ENCODE measurements at places on chromosomes 13 and 19.

- no peaks in the 10 kb centered on the region for H3K36me3 ChIP-seq
- no peak overlapping the region for H3K27ac ChIP-seq
- H3K4me3 ChIP-seq = no peak overlapping the region
Measured at GRCh38 chr13:108962654-108963053, 333.2 kb downstream of the MYO16 start.

- DNase-seq = no peak
- H3K4me3 ChIP-seq = no peak within 1 kb of the TSS
- peaks cover 19% of the 10 kb centered on the region for H3K4me1 ChIP-seq
- H3K27ac ChIP-seq = no peak within 1 kb of the TSS
- no peaks in the 10 kb centered on the region for H3K27me3 ChIP-seq
Measured at GRCh38 chr19:35228177-35228930, at the start of gene FAM187B. TSS of gene FAM187B (minus strand) at chr19:35228739. CDS start at chr19:35228680, 59 bp downstream.

DNA sequence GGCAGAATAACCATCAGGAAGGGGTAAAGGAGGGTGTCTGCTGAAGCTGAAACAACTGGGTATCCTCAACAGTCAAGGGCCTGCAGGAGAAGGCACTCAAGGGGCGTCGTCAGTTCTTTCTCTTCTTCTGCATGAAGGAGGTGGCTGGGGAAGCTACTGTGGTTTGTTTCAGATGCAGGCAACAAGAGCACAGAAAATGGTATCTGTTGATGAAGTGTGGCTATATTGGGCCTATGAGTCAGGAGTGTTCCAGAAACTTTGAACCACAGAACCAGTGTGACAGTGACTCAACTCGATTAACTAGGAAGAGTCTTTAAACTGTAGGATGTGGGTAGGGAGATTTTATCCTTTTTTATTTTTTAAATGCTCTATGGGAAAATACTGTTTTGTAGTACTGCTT, 686.3 kb downstream of the FGF9 start:
- no peaks in the 10 kb centered on the region for H3K36me3 ChIP-seq
- H3K27me3 ChIP-seq = no peaks in the 10 kb centered on the region
- no peaks in the 10 kb centered on the region for H3K4me1 ChIP-seq
- H3K27ac ChIP-seq = no peak overlapping the region

GRCh38 chr13:99042521-99043250, 64.8 kb upstream of the DOCK9 start:
- H3K27ac ChIP-seq = peak overlapping the region; percentile 95
- peaks cover under 1% of the 10 kb centered on the region for H3K36me3 ChIP-seq
- DNase-seq = no peak
- peaks cover 66% of the 10 kb centered on the region for H3K4me1 ChIP-seq
- H3K4me3 ChIP-seq = no peak overlapping the region

DNA sequence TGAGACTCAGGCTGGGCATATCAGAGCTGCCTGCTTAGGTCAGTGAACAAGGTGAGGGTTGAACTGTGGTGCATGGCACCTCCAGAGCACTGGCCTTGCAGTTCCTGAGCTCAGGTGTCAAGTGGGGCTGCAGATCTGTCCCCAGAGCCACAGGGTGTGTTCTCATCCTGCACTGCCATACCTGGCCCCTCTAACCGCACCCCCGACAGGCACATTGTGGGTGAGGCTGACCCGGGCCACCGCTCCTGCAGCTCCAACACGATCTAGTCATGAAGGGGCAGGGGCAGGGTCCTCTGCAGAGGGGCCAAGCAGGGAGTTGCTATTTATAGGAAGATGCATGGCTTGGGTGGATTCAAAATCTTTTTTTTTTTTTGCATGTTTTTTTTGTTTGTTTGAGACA, 16.7 kb upstream of the CRTC1 start:
- no peak overlapping the region for H3K27ac ChIP-seq
- H3K27me3 ChIP-seq = no peaks in the 10 kb centered on the region
- peaks cover 14% of the 10 kb centered on the region for H3K4me1 ChIP-seq
- H3K36me3 ChIP-seq = no peaks in the 10 kb centered on the region
- H3K4me3 ChIP-seq = no peak overlapping the region
- no peak for DNase-seq

DNA sequence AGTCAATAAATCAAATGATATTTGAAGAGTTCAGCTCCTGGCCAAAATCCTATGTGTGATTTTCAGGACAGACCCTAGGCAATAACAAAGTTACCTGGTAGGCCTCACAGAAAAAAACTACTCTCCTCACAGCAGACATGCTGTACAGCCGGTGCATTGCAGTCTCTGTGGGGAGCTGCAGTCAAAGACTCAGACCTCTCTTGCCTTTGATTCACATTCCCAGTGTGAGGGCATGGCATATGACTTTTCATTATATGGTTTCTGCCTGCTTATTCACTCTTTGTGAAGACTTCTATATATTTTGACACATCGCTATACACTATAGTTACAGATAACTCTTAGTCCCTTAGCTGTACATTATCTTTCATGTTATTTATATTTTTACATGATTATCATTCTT, 2684.3 kb upstream of the PCDH20 start:
- H3K27ac ChIP-seq = no peak overlapping the region
- H3K27me3 ChIP-seq = no peaks in the 10 kb centered on the region
- H3K36me3 ChIP-seq = no peaks in the 10 kb centered on the region
- H3K4me1 ChIP-seq = no peaks in the 10 kb centered on the region

- H3K4me3 ChIP-seq = no peak overlapping the region
- no peak for DNase-seq
- H3K27ac ChIP-seq = no peak overlapping the region
- peaks cover 15% of the 10 kb centered on the region for H3K4me1 ChIP-seq
- no peaks in the 10 kb centered on the region for H3K27me3 ChIP-seq
- no peaks in the 10 kb centered on the region for H3K36me3 ChIP-seq
Measured at GRCh38 chr13:95247852-95248251, 53.4 kb downstream of the ABCC4 start.

DNA sequence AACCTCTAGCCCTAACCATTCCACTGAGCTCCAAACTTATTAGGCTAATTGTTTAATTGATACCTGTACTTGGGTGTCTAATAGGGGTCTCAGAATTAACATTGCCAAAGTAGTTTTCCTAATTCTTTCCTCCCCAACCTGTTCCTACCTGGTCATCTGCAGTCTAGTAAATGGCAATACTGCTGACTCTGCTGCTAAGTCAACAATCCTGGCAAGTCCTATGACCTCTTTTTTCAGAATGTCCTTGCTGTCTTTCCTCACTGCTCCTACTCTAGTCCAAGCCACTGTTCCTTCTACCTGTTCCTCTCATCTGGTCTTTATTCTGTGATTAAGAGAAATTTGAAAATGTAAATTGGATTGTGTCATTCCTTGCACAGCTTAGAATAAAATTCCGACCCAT, 143.9 kb downstream of the MTUS2 start:
- no peak overlapping the region for H3K27ac ChIP-seq
- H3K27me3 ChIP-seq = peaks cover 21% of the 10 kb centered on the region
- H3K4me3 ChIP-seq = no peak overlapping the region
- no peaks in the 10 kb centered on the region for H3K36me3 ChIP-seq
- no peak for DNase-seq

DNA sequence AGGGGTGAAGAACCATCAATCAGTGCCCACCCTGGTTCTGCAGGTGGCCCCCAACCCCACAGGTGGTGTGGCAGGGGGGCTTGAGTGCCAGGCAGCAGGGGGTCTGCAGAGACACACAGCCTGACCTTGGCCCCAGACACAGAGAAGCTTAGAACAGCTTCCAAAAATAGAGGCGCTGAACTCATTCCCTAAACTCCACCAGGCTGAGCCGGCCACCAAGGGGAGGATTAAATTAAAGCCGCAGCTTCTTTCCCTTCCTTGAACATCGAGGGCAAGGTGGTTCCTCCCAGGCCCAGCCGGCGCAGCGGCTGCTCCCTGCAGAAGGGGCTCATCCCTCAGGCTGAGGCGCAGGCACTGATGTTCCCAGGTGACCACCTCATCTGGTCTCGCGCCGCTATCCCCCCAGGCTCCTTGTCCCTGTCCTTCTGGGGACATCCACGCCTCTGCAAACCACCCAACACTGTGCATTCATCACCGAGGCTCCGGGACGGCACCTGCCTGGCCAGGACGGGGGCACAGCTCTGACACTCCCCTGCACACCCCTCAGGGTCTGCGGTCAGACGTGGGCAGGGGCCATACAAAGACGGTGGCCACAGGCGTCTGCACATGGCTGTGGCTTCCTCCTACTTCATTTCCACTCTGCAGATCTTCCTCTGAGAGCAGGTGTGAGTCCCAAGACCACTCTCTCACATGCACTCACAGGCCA, 30.9 kb downstream of the LAMP1 start:
- H3K4me1 ChIP-seq = peaks cover 5% of the 10 kb centered on the region
- peaks cover 10% of the 10 kb centered on the region for H3K36me3 ChIP-seq
- no peak overlapping the region for H3K27ac ChIP-seq
- no peaks in the 10 kb centered on the region for H3K27me3 ChIP-seq
- no peak for DNase-seq

- peak overlapping the region; percentile 97 for H3K4me3 ChIP-seq
- peak overlapping the region; percentile 96 for H3K27ac ChIP-seq
- H3K27me3 ChIP-seq = no peaks in the 10 kb centered on the region
- no peak for DNase-seq
Measured at GRCh38 chr19:45507872-45508416, 665 bp downstream of the VASP start.

GRCh38 chr19:4768934-4769777, 22.4 kb upstream of the FEM1A start:
- peak; percentile 83 for DNase-seq
- H3K4me1 ChIP-seq = no peaks in the 10 kb centered on the region
- no peak overlapping the region for H3K4me3 ChIP-seq
- no peak overlapping the region for H3K27ac ChIP-seq

- H3K36me3 ChIP-seq = peaks cover 2% of the 10 kb centered on the region
- H3K4me1 ChIP-seq = peaks cover 25% of the 10 kb centered on the region
- H3K27me3 ChIP-seq = no peaks in the 10 kb centered on the region
Measured at GRCh38 chr19:10269333-10270179, 1.4 kb upstream of the ICAM1 start.

GRCh38 chr19:12295191-12295590, 508 bp upstream of the ZNF44 start:
- H3K27ac ChIP-seq = peak overlapping the region; percentile 97
- DNase-seq = no peak
- peaks cover 32% of the 10 kb centered on the region for H3K4me1 ChIP-seq
- H3K27me3 ChIP-seq = no peaks in the 10 kb centered on the region
- H3K36me3 ChIP-seq = no peaks in the 10 kb centered on the region

DNA sequence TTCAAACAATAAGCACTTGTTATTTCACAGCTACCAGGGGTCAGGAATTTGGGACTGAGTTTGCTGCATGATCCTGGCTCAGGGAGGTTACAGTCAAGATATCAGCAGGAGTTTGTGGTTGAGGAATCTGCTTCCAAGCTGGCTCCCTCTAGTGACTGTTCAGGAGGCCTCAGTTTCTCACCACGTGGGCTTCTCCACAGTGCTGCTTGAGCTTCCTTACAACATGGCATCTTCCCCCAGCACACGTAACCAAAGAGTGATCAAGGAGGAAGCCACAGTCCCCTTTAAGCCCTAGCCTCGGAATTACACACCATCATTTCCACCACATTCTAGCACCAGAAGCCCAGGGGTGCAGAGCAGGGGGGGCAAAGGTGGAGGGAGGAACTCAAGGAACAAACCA, 28.8 kb downstream of the CELF5 start:
- H3K4me3 ChIP-seq = no peak overlapping the region
- H3K4me1 ChIP-seq = peaks cover 3% of the 10 kb centered on the region
- no peak overlapping the region for H3K27ac ChIP-seq
- DNase-seq = no peak

DNA sequence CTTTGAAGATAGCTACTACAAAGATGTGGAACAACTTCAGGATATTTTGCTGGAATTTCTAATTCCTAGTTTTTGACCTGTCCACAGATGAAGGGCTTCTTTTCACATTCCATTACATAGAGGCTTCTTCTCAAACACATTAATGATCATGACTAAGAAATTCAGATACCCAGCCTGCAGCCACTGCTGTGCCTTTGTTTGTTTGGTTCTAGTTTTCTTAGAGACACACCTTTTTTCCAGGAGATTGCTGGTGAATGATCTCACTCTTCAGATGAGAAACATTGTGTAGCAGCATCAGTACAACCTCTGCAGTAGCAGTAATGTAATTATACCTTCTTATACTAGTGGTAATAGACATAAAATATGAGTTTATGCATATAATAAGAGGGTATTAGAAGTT, 5.0 kb downstream of the TDRD3 start:
- peaks cover 48% of the 10 kb centered on the region for H3K4me1 ChIP-seq
- no peak for DNase-seq
- H3K27me3 ChIP-seq = no peaks in the 10 kb centered on the region
- no peak overlapping the region for H3K4me3 ChIP-seq
- no peaks in the 10 kb centered on the region for H3K36me3 ChIP-seq

DNA sequence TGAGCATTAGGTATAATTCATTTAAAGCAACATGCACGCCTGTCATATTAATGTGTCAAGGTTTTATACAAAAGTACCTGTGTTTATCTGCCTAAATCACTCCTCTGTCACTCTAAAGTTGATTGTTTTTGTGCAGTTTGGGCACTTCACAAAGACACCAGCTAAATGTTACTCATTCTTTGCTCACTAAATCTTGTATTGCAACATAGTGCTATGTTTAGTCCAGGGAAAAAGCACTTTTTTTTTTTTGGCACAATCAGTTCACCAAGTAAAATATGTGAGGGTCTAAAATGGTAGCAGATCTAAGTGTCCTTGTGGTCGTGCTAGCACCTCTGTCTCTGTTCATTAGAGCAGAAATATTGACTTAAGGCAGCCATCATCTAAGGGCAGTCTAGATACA, 2526.7 kb upstream of the PCDH20 start:
- no peaks in the 10 kb centered on the region for H3K36me3 ChIP-seq
- no peak for DNase-seq
- H3K27ac ChIP-seq = no peak overlapping the region
- no peaks in the 10 kb centered on the region for H3K4me1 ChIP-seq

DNA sequence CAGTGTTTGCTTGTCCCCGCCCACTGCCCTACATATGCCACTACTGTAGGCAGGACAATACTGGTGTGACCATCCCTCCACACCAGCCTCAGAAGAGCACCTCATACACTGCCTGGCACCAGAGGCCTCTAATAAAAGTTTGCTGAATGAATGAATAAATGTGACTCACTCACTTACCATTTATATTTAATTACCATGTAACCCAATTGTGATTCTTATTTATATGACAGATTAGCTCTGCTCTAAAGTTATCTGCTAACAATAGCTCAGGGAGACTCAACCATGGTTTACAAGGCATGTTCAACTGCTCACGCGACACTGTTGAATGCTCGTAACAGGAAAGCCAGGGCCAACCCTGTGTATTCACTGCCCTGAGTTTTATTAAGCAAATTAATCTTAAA, 66.0 kb upstream of the DOCK9 start:
- H3K4me1 ChIP-seq = peaks cover 85% of the 10 kb centered on the region
- H3K27ac ChIP-seq = peak overlapping the region; percentile 92
- H3K36me3 ChIP-seq = peaks cover 4% of the 10 kb centered on the region
- H3K4me3 ChIP-seq = no peak overlapping the region

DNA sequence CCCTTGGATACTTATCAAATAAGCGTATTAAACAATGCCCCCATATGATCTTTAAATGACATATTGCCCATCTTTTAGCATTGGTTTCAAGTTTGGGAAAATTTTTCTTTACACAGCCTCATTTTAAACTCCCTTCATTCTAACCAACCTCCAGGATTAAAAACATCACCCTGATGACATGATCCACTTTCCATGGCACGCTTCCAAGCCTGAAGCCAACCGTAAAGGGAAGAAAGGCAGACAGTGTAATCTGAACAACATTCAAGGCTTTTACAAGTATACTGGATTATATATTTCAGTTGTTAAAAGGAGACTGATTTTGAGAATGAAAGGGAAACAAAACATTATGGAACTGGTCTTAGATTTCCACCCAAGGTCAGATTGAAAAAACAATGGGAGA, 1721.9 kb downstream of the OLFM4 start:
- no peak overlapping the region for H3K27ac ChIP-seq
- H3K4me1 ChIP-seq = no peaks in the 10 kb centered on the region
- no peaks in the 10 kb centered on the region for H3K36me3 ChIP-seq
- H3K4me3 ChIP-seq = no peak overlapping the region
- H3K27me3 ChIP-seq = no peaks in the 10 kb centered on the region

Measured in naive thymus-derived CD8-positive, alpha-beta T cell (primary cell).